Stimulated activated memory B cell treated with anti-CD40 and anti-IgM and Interleukin-4, amounts not matched to agents 10 μg/mL and 1 μg/mL and 100 μg/mL, for 72 hours (primary cell): ENCODE measurements at places on chromosomes 7 and 10.

GRCh38 chr7:33452805-33453502 is 323.6 kb downstream of the BBS9 start:
- H3K36me3 ChIP-seq, result peaks cover 12% of the 10 kb centered on the region
- H3K27me3 ChIP-seq, result no peaks in the 10 kb centered on the region
- no peak for ATAC-seq
- peaks cover 6% of the 10 kb centered on the region for H3K4me1 ChIP-seq
- H3K4me3 ChIP-seq, result no peak overlapping the region
- H3K27ac ChIP-seq, result no peak overlapping the region

DNA sequence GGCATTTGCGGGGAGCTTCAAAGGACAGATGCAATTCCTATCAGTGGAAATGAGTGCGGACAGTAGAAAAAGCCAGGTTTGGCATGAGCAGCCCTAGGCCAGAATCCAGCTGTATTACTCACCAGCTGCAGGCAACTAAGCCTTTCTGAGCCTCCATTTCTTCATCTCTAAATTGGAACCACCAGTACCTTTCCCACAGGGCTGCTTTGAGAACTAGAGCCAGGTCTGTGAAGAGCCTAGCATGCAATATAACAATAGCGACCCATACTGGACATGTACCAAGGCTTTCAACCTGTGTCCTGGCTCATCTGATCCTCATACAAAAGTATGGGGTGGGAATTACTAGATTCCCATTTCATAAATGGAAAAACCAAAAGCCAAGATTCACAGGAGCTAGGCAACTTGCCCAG is 101.0 kb downstream of the GSAP start:
- H3K36me3 ChIP-seq, result peaks cover 87% of the 10 kb centered on the region
- H3K27ac ChIP-seq, result no peak overlapping the region
- peaks cover 6% of the 10 kb centered on the region for H3K4me1 ChIP-seq
- H3K27me3 ChIP-seq, result no peaks in the 10 kb centered on the region
- H3K4me3 ChIP-seq, result no peak overlapping the region
- no peak for ATAC-seq

DNA sequence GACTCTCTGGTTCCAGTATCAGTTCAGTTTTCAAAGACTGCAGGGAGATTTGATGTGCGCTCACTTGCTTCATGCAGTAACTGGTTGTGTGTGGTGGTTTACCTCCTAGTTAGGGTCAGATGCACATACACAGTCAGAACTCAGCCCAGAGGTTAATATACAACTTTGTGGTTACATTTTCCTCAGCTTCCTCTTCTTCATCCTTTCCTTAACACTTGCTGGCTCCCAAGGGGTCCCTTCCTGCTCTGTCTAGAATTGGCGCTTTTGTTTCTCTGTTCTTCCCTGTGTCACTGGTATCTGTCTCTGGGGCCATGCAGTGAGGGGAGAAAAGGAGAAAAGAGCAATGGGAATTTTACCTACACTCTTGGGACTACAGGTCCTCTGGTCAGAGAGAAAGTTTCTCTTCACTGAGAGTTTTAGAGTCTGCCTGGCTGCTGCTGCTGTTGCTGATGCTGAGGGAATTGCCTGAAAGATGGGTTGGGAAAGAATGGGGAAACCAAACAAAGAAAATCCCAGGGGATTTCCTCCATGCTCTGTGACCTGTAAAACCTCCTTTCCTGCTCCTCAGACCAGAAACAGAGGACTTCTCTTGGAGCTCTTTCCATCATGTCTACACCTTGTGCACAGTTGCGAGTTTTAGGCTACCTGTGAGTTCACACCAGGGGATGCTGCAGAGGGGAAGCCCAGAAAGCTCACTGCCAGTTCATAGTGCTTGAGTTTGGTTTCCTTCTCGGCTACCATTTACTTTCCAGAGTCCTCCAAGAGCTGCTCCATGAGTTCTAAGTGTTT is 74.6 kb downstream of the WDFY4 start:
- H3K27ac ChIP-seq, result peak overlapping the region; percentile 46
- peak; percentile 96 for ATAC-seq
- no peaks in the 10 kb centered on the region for H3K27me3 ChIP-seq
- H3K4me1 ChIP-seq, result peaks cover 80% of the 10 kb centered on the region
- H3K36me3 ChIP-seq, result peaks cover 78% of the 10 kb centered on the region

- no peak overlapping the region for H3K27ac ChIP-seq
- no peak overlapping the region for H3K4me3 ChIP-seq
- no peaks in the 10 kb centered on the region for H3K4me1 ChIP-seq
- no peaks in the 10 kb centered on the region for H3K36me3 ChIP-seq
- no peaks in the 10 kb centered on the region for H3K27me3 ChIP-seq
Observed at GRCh38 chr7:159157714-159158113, 13.0 kb upstream of the VIPR2 start.

GRCh38 chr7:135980012-135980551 is 2.9 kb upstream of the MTPN start:
- peak overlapping the region; percentile 69 for H3K4me3 ChIP-seq
- H3K27ac ChIP-seq, result peak overlapping the region; percentile 80
- no peaks in the 10 kb centered on the region for H3K27me3 ChIP-seq
- no peak for ATAC-seq

GRCh38 chr7:80946858-80947257 is 28.0 kb upstream of the SEMA3C start:
- no peaks in the 10 kb centered on the region for H3K27me3 ChIP-seq
- no peak for ATAC-seq
- no peaks in the 10 kb centered on the region for H3K36me3 ChIP-seq
- no peak overlapping the region for H3K27ac ChIP-seq

DNA sequence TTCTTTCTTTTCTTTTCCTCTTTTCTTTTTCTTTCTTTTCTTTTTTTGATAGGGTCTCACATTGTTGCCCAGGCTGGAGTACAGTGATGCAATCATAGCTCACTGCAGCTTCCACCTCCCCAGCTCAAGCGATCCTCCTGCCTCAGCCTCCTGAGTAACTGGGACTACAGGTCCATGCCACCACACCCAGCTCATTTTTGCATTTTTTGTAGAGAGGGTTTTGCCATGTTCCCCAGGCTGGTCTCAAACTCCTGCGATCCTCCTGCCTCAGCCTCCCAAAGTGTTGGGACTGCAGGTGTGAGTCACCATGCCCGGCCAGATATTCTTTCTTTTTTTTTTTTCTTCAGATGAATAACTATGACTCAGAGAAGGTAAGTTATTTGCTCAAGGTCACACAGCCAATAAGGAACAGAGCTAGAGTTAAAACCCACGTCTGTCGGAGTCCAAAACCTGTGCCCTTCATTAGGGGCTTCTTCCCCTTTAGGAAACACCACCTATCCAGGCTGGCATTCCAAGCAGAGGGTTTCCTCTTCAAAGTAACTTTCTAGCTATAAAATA is 28.1 kb upstream of the DNMBP start:
- no peak for ATAC-seq
- H3K36me3 ChIP-seq, result no peaks in the 10 kb centered on the region
- H3K27me3 ChIP-seq, result peaks cover 12% of the 10 kb centered on the region
- no peak overlapping the region for H3K27ac ChIP-seq

DNA sequence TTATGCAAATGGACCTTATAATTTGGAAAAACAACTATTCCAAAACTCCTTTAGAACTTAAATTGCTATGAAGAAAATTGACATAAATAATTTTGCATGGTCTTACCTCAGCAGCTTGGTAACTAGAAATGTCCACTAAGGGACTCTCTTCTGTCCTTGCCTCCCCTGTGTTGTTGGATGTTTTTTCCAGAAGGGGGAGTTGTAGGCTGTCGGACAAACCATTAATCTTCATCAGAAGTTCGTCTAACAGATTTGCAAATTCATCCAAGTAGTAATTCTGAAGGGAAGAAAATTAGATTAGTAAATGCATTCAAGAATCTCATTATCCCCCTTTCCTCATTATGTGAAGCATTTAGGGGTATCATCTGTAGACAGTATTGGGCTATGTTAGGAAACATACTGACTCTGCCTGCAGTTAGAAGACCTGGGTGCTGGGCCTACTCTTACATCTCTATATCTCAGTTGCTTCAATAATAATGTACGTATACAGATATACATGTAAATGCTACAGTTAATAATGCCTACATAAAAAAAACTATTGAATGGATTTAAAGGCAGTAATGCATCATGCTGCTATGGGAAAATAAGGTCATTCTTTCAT is 155.6 kb downstream of the PKD1L1 start:
- peaks cover 6% of the 10 kb centered on the region for H3K4me1 ChIP-seq
- no peaks in the 10 kb centered on the region for H3K36me3 ChIP-seq
- no peak overlapping the region for H3K27ac ChIP-seq
- H3K4me3 ChIP-seq, result no peak overlapping the region
- ATAC-seq, result no peak
- H3K27me3 ChIP-seq, result no peaks in the 10 kb centered on the region

- no peaks in the 10 kb centered on the region for H3K36me3 ChIP-seq
- no peaks in the 10 kb centered on the region for H3K27me3 ChIP-seq
- ATAC-seq, result no peak
- H3K4me3 ChIP-seq, result no peak overlapping the region
- H3K4me1 ChIP-seq, result no peaks in the 10 kb centered on the region
- no peak overlapping the region for H3K27ac ChIP-seq
Observed at GRCh38 chr7:82051601-82052000, 281.8 kb upstream of the HGF start.

GRCh38 chr10:124482236-124482800 is 20.7 kb downstream of the LHPP start:
- no peak overlapping the region for H3K4me3 ChIP-seq
- no peaks in the 10 kb centered on the region for H3K27me3 ChIP-seq
- ATAC-seq, result no peak
- H3K27ac ChIP-seq, result no peak overlapping the region
- peaks cover 28% of the 10 kb centered on the region for H3K36me3 ChIP-seq

- no peaks in the 10 kb centered on the region for H3K36me3 ChIP-seq
- H3K27me3 ChIP-seq, result no peaks in the 10 kb centered on the region
- H3K4me1 ChIP-seq, result peaks cover 3% of the 10 kb centered on the region
- H3K4me3 ChIP-seq, result no peak overlapping the region
- ATAC-seq, result no peak
Observed at GRCh38 chr7:41710838-41711237, 7.9 kb upstream of the INHBA start.

DNA sequence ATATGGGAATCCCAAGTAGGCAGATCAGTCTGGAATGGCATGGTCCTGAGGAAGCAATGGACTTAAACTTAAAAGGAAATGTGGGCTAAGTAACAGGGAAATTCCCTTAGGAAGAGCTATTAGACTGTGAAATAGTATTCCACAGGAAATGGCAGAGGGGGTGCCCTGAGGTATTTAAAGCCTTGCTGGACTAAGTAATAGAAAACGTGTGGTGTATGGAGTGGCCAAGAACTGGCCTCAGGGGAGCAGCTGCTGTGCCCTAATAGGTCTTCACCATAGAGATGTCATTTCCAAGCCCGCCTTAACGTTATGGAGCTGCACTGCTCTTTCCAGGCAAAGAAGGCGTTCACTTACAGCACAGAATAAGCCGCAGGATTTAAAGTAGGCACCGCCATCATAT is 365.2 kb upstream of the ZMIZ1 start:
- no peak overlapping the region for H3K4me3 ChIP-seq
- ATAC-seq, result no peak
- H3K27ac ChIP-seq, result no peak overlapping the region
- H3K4me1 ChIP-seq, result no peaks in the 10 kb centered on the region

DNA sequence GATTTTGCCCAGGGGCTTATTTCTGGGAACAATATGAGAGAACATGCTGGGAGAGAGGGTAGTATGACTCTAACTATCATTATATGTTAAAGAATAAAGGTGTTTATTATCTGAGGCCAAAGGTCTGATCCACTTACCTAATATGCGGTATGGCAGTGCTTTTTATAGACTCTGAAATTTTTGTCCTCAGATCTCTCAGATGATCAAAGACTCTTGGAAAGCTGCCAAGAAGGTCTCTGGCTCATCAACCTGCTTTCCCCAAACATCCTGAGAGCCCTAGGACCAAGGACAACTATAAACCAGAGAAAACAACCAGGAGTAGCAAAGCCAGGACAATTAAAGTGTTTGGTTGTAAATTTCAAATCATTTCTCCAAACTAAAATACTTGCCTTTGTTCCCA is 255.7 kb upstream of the LRRN3 start:
- no peak for ATAC-seq
- H3K36me3 ChIP-seq, result peaks cover 15% of the 10 kb centered on the region

DNA sequence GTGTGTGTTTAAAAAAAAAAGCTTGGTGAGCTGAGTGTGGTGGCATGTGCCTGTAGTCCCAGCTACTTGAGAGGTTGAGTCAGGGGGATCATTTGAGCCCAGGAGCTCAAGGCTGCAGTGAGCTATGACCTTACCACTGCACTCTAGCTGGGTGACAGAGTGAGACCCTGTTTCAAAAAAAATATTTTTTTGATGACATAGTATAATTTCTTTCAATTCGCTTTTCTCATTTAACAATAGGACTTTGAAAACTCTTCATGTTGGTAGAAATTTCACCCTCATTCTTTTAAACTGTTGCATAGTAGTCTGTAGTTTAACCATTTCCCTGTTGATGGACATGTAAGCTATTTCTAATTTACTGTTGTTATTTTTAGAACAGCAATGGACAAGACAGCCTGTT is 55.7 kb upstream of the EXOC6 start:
- no peak overlapping the region for H3K27ac ChIP-seq
- no peak overlapping the region for H3K4me3 ChIP-seq
- H3K4me1 ChIP-seq, result peaks cover 31% of the 10 kb centered on the region

- H3K27ac ChIP-seq, result no peak overlapping the region
- peaks cover 9% of the 10 kb centered on the region for H3K27me3 ChIP-seq
Observed at GRCh38 chr7:45446195-45446944, 127.8 kb upstream of the ADCY1 start.

GRCh38 chr10:51599647-51600046 is 99.7 kb downstream of the CSTF2T start:
- no peak for ATAC-seq
- no peaks in the 10 kb centered on the region for H3K4me1 ChIP-seq
- H3K36me3 ChIP-seq, result no peaks in the 10 kb centered on the region
- no peak overlapping the region for H3K27ac ChIP-seq
- no peak overlapping the region for H3K4me3 ChIP-seq

GRCh38 chr7:12570168-12570533 is 369 bp upstream of the SCIN start:
- no peaks in the 10 kb centered on the region for H3K36me3 ChIP-seq
- ATAC-seq, result no peak
- H3K4me1 ChIP-seq, result peaks cover 29% of the 10 kb centered on the region
- peaks cover 34% of the 10 kb centered on the region for H3K27me3 ChIP-seq

- H3K27me3 ChIP-seq, result no peaks in the 10 kb centered on the region
- no peaks in the 10 kb centered on the region for H3K4me1 ChIP-seq
- no peak for ATAC-seq
- H3K4me3 ChIP-seq, result no peak overlapping the region
- H3K27ac ChIP-seq, result no peak overlapping the region
Observed at GRCh38 chr7:105752671-105753275, 123.6 kb downstream of the ATXN7L1 start.

GRCh38 chr10:19629567-19629966 is 186.7 kb upstream of the PLXDC2 start:
- no peaks in the 10 kb centered on the region for H3K27me3 ChIP-seq
- no peak overlapping the region for H3K27ac ChIP-seq
- ATAC-seq, result no peak
- no peaks in the 10 kb centered on the region for H3K36me3 ChIP-seq
- H3K4me3 ChIP-seq, result no peak overlapping the region
